ENCODE measurements at places on chromosomes 12 and 14.

DNA sequence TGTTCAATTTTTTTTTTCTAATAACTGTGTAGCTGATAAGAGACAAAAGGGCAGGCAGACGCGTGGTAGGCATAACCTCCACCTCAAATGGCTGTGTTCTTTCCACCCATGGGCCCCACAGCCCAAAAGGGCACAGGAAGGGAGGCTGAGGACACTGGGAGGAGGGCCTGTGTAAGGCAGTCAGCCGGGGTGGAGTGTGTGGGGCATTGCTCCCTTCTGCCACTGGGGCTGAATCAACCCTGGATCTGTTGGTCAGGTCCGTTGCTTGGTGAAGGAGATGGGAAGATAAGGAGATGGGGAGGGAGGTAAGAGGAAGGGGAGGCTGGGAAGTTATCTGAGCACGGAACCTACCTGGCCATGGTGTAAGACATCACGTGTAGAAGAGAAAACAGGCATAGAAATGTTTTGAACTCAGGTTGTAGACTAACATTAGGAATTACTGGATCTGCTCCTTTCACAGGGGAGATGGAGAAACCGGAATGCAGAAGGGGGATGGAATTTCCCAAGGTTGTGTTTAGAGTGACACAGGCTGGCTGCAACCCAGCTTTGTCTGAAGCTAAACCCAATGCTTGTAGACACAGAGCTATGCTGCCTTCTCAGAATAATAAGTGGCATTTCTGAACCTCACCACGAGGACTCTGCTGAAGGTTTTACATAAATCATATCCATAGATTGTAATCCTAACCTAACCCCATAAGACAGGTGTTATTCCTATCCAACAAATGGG lies 138.5 kb upstream of the NOS1 start:
- no peak for DNase-seq

DNA sequence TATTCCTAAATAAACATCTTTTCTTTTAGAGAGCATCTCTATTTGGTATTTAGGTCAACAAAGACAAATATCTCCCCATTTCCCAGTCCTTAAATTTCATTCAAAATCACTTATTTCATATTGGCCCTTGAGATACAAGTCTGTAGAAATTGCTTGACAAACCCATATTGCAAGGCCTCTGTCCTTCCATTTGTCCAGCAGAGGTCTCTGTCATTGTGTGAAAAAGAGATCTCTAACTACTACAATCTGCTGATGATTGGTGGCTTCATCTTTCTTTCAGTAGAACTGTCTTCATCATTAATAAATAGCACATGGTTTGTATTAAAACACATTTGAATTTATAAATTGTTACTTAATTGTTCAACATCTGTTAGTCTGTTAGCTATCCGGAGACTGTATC lies 252.6 kb downstream of the ACSS3 start:
- peak; percentile 71 for DNase-seq

DNA sequence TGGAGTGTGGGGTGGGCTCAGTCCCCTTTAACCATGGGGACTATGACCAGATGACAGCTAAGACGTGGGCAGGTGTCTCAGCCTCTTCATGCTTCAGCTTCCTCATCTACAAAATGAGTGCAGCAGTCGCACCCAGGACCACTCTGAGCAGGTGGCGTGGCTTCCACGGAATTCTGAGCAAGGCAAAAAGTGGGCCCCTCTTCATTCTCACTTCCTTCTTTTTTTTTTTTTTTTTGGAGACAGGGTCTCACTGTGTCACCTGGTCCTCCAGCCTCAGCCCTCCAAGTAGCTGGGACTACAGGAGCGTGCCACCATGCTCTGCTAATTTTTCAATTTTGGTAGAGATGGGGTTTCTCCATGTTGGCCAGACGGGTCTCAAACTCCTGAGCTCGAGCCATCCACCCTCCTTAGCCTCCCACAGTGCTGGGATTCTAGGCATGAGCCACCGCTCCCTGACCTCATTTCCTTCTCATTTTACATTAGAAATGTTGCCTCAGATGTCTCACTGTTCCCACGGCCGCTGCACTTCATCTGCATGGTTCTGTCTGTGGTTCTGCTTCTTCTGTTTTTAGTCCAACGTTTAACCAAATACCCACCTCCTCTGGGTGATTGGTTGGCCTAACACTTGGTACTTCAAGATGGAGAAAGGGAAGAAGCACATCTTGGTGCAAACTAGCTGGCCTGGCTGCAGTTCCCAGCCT lies 41.3 kb upstream of the BCL7A start:
- no peak for DNase-seq

GRCh38 chr12:132797820-132798570 lies 30.7 kb downstream of the GOLGA3 start:
- no peak for DNase-seq

GRCh38 chr12:65942102-65942501 lies 117.8 kb downstream of the HMGA2 start:
- no peak for DNase-seq

DNA sequence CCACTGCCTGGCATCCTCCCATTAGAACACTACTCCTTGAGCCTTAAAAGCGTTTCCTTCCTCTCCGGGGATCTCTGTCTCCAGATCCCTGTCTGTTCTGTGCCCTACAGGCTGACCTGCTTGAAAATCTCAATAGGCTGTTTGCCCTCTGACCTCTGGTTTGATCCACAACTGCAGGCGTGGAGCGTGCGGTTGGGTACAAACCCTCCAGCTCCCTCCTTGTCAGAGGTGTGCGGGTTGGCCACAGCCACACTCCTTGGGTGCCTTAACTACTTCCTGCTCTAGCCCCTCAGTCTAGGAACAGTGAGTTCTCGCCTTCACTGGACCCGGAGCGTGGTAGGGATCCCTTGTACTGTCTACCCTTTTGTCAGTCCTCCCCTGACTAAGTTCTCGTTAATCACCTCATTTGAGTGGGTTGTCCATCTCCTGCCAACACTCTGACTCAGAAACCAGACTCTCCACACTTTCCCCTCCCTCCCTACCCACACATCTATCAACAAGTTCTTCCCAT lies 33.1 kb downstream of the CMKLR1 start:
- peak; percentile 66 for DNase-seq

DNA sequence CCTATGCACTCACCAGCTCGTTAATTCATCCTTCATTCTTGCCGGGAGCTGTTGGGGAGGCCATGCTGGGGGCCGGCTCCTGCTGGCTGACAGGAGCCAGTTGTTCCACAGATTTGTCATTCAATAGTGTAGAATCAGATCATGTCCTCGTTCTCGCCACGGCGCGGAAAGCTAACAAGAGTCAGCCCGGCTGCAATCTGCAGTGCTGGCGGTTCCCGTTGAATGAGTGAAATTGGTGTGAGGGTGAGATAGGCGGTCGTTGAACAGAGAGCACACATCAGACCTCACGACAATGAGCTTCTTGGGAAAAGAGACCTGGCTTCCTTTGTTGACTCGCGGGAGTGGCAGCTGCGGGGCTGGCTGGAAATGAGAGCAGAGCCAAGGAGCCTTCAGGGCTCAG lies 57.5 kb downstream of the KIF26A start:
- no peak for DNase-seq

DNA sequence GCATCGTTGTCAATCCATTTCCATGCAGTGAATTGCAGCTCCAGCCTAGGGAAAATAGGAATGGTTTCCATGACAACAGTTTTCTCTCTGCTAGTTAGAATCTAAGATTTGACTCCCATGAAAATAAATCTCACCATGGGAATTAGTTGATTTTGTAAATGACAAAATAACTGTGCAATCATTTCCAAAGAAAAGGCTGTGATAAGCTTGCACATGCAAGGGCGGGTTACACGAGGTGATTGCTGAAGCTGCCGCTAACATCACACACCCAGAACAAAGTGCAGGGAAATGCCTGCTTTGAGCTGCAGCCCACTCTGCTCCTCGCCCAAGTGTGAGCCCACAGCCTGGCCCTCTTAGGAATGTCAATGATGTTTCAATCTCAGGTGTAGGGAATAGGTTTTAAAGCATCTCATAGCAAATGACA lies 53.8 kb downstream of the TRIM9 start:
- no peak for DNase-seq

GRCh38 chr12:97211416-97211930 lies 251.1 kb upstream of the RMST start:
- no peak for DNase-seq

- no peak for DNase-seq
These were observed 33.4 kb downstream of the CCER1 start for GRCh38 chr12:90921536-90921935.

- no peak for DNase-seq
These were observed 85.1 kb downstream of the ACACB start for GRCh38 chr12:109201496-109201885.

- no peak for DNase-seq
These were observed 53.5 kb downstream of the FBRSL1 start for GRCh38 chr12:132543298-132544079.

DNA sequence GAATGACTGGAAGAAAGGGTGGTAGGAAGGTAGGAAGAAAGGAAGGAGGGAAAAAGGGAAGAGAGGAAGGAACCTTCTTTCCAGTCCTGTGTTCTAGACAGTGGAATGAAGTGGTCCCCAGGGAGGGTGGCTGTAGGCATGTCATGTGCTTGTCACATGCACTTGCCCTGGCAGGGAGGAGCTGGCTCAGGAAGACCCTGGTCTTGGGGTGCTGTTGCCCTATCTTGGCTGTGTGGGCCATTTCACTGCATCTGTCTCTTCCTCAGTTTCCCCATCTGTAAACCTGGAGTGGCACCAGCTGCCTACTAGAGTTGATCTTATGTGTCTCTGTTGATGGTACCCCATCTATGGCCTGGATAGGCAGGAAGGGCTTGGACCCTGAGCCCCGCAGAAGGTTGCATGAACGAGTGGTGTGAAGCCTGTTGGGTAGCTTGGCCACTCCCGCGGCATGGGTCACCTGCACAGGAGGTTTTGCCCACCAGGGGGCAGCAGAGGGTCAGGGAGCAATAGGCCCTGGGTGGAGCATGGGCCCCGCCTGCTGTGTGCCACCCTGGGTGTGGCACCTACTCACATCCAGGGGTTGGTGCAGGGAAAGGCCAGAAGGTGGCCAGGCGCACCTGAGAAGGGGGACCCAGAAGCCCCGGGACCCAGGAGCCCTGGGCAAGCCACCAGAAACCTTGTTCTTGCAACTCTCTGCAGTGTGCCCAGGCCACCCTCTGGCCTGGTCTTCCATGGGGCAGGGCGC lies 25.1 kb downstream of the MEG3 start:
- DNase-seq: peak; percentile 35

- no peak for DNase-seq
These were observed 63.6 kb downstream of the CHST11 start for GRCh38 chr12:104520242-104520900.

- no peak for DNase-seq
These were observed 240.3 kb downstream of the ZFP36L1 start for GRCh38 chr14:68552602-68553001.

- DNase-seq: no peak
These were observed 62.0 kb downstream of the WSCD2 start for GRCh38 chr12:108191086-108191485.

- DNase-seq: peak; percentile 41
These were observed 774 bp upstream of the MANSC4 start for GRCh38 chr12:27780612-27781408.

GRCh38 chr14:52885230-52885629 lies 65.6 kb downstream of the FERMT2 start:
- DNase-seq: no peak

- DNase-seq: peak; percentile 55
These were observed 32.9 kb downstream of the ARID2 start for GRCh38 chr12:45762185-45763110.

DNA sequence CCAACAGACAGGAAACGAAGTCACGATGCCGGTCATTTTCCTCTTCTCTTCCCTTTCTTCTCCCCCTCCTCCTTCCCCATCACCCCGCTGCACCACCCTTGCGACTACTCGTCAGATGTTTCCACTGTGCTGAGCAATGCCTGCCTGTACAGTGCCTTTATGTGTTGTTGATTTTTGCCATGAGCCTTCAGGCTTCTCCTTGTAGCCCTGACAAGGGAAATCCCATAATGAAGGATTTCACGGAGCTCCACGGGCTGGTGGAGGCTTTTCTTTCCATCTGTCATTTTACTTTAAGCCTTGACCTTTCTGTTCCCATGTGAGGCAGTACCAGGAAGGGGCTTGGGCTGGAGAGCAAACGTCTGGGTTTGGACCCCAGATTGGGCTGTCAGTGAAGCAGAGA lies 28.7 kb upstream of the CCND2 start:
- DNase-seq: no peak

DNA sequence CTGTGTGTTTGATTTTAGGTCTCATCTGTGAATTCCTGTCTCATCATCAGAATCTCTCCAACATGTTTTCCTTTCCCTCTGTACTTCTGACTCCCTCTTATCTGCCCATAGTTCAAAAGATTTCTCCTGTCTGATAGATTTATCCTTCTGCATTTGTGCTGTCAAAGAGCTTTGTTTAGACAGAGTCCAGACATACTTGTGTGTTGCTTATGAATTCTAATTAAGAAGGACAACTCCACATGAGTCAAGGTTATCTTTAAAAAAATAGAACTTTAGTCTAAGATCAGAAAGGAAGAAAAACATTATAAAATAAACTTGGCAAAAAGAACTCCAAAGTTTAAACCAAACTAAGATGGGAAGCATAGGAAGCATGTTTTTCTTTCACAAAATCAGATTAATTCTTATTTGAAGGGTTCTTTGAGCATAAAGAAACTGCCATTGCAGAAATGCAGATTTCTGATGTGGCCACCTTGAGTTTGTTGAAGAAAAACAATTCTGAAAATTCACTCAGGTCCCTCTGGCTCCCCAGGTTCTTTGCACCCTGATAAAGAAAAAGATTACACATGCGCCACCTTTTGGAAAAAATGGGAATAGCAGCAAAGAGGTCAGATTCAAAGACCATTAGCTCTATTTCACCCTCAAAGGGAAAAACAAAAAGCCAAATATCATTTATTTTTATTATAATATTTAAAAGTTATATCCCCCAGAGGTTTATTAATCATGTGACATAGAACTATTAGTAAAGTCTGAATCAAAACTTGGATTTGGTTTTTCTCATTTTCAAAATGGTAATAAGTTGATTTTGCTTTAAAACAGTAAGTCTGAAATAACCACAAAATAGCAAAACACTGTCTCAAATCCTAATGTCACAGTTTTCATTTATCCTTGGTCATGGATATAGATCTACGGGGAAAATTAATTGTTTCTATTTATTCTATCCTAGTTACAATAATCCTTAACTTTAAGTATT lies 143.7 kb upstream of the DCN start:
- peak; percentile 37 for DNase-seq

DNA sequence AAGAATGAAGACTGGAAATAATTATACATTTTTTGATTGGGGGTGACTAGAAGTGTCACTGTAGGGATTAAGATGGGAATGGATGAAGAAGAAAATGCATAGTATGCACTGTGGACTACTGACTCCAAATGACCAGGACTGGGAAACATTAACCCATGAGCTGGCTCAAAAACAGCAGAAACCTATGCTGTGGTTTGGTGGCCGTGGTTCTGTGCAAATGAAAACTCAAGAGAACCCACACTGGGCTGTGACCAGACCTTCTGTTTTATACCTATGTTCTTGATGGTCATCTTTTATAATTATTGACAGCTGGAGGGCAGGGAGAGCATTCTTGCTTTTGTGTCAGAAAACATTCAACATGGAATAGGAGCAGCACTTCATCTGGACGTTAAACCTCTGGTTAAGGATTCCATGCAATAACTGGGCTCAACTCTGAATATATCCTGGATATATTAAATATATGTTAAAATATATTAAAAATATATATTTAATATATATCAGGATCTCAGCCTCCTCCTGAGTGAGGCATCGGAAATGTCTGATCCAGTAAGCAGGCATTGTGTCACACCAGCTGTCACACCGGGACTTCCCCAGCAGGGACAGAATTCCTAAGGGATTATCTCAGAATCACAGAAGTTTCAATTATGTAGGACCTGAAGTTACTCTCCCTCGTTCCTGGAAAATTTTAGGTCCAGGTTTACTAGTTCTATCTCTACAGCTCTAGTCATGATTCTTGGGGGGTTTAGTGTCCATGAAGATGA lies 48.5 kb downstream of the BBS10 start:
- no peak for DNase-seq
